ENCODE measurements at places on chromosomes 1 and 21. TPM values are rescaled to one million over a fixed set of nuclear protein-coding genes. Genes with fewer than 3 reads are reported as not detected.
A peak's percentile ranks its signal among the peaks of the same experiment; 100 is the strongest.

- peak; percentile 71 for DNase-seq
Observed at GRCh38 chr1:22285549-22286396, 142.9 kb upstream of the WNT4 start.

Gene VAV3
- 1.5 TPM for total RNA-seq

Gene CASQ2
- total RNA-seq, result 6.2 TPM

Gene PTPN7
- total RNA-seq, result 1.9 TPM

GRCh38 chr1:172401892-172402291 lies 18.6 kb upstream of the C1orf105 start:
- no peak for DNase-seq

- no peak for DNase-seq
Observed at GRCh38 chr1:242634732-242635131, 110.2 kb upstream of the PLD5 start.

DNA sequence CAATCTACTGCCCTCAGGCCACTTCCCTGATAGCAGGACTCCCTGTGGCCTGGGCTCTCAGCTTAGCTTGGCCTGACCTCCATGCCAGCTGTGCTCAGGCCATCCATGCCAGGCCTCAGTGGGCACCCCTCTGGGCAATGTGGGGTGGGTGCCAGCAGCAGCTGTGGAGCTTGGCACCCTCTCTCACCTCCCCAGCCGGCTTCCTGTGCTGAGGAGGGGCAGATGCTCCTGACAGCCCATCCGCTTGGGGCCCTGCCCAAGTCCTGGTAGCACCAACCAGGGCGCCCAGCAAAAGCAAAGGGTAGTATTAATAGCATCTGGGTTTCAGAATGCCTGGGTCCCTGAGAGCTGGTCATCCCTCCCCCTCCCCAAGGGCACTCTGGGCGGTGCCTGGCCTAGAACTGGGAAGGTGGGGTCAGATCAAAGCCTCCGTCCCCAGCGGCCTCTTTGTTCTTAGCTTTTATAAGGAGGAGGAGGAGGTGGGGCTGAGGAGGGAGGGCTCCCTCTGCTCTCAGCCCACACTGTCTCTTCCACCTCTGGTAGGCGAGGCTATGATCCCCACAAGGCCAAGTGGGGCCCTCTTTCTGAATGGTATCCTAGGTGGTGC lies 6.1 kb downstream of the EFNA4 start:
- no peak for DNase-seq

GRCh38 chr1:88847643-88848042 lies 43.7 kb downstream of the GTF2B start:
- DNase-seq, result no peak

DNA sequence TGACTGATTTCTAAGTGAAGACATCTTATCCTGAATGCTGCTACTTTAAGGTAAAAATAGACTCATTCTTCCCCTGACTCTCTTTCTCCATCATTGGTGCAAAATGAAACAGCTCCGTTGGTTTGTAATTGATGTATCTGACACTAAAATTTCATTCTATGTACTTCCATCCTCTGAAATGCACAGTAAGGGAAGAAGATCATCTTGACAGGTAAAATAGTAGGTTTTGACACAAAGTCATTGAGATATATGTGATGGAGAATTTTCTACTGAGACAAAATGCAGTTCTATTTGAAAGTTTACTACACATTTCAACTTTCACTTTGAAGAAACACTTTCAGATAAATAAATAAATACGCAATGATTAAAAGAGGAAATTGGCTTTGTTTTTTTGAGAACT lies 348.9 kb downstream of the SMYD3 start:
- no peak for DNase-seq

DNA sequence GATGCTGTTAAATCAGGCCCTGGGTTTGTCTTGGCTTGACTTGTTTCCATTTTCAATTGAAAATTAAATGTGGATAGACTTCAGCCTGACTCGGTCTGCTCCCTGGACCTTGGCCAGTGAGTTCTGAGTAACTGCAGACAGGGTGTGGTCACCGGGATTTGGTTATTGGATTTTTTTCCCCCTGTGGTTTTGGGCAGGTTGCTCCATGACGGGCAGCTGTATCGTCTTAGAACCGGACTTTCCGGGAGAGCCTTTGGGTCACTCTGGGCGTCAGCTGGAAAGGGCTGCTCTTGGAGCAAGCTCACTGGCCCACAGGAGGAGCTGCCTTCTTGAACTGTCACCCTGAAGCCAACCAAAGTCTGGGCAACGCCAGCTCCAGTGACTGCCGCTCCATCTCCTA lies 75.0 kb downstream of the CLIC6 start:
- DNase-seq, result no peak

DNA sequence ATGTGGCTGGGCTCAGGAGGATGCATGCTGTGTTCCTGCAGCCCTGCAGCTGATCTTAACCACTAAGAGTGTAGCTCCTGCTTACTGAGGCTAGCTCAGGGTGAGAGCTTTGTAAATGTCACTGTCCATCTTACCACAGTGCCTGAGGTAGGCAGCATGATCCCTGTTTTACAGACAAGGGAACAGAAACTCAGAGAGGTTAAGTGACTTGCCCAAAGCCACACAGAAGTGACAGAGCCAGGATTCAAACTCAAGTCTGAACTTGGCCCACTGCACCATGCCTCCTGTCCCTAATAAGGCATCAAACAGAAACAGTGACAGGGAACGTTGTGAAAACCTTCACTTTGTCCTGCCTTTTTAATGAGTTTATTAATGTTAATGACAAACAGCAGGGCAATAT lies 27.9 kb downstream of the PPFIA4 start:
- DNase-seq, result no peak

Data from ovary (tissue), 10 donors.